ENCODE measurements at places on chromosomes 11 and 22. TPM values are rescaled to one million over a fixed set of nuclear protein-coding genes. Genes with fewer than 3 reads are reported as not detected.

Gene DERL3
- total RNA-seq, result not detected

Gene CCDC83
- total RNA-seq, result not detected

DNA sequence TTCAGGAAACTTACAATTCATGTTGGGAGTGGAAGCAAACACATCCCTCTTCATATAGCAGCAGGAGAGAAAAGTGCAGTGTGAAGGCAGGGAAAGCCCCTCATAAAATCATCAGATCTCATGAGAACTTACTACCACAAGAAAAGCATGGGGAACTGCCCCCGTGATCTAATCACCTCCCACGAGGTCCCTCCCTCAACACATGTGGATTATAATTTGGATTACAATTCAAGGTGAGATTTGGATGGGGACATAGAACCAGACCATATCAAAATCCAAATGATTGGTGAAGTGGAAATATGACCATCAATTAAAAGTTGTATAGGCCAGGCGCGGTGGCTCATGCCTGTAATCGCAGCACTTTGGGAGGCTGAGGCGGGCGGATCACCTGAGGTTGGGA lies 1268.0 kb downstream of the JRKL start:
- no peak for DNase-seq

Gene BCL2L13
- total RNA-seq, result 38.6 TPM

- no peak for DNase-seq
Observed at GRCh38 chr11:65648997-65649493, 11.1 kb downstream of the SIPA1 start.

GRCh38 chr11:64546600-64546999 lies 44.4 kb upstream of the SLC22A12 start:
- no peak for DNase-seq

Gene VSIG10L2
- total RNA-seq, result not detected

DNA sequence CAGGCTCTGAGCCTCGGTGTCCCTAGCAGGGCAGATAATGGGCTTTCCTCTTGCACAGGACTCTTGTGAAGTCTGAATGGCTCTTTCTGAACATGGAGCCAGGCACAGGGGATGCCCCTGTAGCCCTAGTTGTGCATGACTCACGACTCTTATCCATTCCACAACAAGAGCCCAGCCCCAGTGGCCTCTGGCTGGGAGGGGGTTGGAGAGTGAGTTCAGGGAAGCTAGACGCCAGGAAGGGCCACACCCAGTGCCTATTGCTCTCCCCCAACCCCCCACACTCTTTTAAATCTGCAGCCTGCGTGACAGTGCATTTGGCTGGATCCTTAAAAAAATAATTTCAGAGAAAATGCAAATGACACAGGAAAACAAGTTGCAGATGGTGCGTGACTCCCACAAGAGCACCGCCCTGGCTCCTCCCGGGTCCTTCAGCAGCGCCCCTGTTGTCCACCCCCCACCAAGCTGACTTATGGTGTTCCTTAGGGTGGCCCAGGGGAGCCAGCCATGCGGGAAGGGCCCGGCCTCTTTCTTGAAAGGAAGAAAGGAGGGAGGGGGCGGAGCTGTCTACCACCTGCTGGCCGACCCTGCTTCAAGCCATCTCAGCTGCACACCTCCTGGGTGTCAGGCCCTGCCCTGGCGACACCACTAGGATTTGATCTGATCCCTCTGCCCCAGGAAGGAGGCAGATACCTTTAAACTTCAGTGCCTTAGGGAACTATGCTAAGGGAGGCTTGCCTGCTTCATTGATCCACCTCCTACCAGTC lies 74.7 kb downstream of the MN1 start:
- DNase-seq, result no peak

DNA sequence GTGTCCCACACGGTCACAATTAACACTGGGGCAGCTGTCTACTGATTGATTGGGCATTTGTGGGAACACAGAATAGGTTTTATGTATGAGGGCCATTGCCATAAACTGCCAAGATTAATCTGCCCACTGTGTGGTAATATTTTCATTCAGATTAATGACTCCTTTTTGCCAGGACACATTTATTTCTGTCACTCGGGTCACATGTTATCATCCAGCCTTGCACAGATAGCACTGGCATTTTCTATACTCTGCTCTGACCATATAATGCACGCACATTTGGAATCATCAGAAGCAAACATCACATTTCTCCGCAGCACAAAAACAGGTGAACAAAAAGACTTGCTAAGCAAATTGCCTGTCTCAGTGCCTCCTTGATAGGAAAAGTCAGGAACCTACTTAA lies 138.3 kb downstream of the CADM1 start:
- DNase-seq, result no peak

Gene PHOX2A
- total RNA-seq, result not detected

- no peak for DNase-seq
Observed at GRCh38 chr22:35733791-35734516, 16.3 kb downstream of the APOL5 start.

- DNase-seq, result no peak
Observed at GRCh38 chr11:62546929-62547625, 471 bp upstream of the AHNAK start.

GRCh38 chr11:102633385-102634026 lies 8.4 kb upstream of the MMP20 start:
- no peak for DNase-seq

Gene NLRP6
- total RNA-seq, result not detected

Gene CCDC73
- total RNA-seq, result not detected

- DNase-seq, result no peak
Observed at GRCh38 chr11:75725547-75726320, 8.1 kb downstream of the MOGAT2 start.

GRCh38 chr11:69721745-69722144 lies 17.9 kb upstream of the FGF19 start:
- no peak for DNase-seq

- DNase-seq, result no peak
Observed at GRCh38 chr11:71474141-71474770, 21.3 kb downstream of the NADSYN1 start.

DNA sequence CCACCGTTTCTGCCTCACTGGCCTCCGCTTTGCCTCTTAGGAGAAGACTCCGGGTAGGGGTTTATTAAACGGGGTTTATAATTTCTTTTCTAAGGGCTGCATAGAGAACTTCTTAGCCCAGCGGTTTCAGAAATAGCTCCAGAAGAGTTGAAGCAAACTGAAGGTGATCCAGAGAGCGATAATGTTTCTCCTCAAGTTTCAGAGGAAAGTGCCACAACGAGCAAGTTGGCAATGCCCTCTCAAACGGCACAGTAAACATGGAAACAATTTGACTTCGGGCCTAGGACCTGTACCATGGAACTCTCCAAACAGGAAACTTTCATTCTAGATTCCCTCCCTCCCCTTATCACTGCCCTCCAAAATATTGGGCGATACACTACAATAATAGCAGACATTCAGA lies 1.0 kb downstream of the ADSL start:
- no peak for DNase-seq

GRCh38 chr11:72525466-72525865 lies 91.1 kb upstream of the CLPB start:
- no peak for DNase-seq

DNA sequence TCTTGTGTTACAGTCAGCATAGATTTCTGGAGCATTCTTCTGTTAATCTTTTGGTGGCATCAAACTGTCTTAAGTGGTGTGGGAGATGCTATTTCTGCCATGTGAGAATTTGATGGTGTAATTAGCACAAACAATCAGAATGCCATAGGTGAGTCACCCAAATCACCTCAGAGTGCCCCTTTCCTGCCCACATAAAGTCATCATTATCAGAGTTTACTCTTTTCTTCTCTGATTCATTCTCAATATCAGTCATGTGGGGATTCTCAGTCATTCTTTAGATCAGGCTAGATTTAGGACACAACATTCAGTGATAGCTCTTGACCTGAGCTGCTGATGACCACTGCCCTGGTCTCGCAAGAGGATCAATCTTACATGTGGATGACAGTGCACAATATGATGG lies 23.7 kb upstream of the MS4A6A start:
- no peak for DNase-seq

DNA sequence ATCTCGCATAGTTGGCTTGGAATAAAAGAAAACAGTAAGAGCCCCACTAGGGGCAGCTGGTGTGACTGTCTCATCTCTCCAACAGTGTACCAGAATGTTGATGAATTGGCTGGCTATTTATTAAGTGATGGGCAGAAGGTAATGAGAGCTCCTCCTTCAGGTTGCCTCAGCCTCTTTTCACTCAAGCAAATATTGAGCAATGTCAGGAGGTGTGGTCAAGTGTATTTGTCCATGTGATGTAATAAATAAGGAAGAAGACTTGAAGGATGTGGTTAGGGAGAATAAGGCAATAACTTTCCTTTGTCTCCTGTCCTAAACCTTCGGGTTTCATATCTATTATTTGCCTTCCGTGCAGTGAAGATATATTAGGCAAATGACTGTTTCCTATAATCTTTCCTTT lies at the start of gene TCN1:
Gene TCN1 (minus strand): TSS at position 91 of the 400 bp plus-strand sequence. CDS start 17 bp downstream, at position 74.
- DNase-seq, result peak; percentile 52

Gene C11orf65
- 1.3 TPM for total RNA-seq

Gene SAA2
- total RNA-seq, result 5.2 TPM

Gene NXPE1
- not detected for total RNA-seq

DNA sequence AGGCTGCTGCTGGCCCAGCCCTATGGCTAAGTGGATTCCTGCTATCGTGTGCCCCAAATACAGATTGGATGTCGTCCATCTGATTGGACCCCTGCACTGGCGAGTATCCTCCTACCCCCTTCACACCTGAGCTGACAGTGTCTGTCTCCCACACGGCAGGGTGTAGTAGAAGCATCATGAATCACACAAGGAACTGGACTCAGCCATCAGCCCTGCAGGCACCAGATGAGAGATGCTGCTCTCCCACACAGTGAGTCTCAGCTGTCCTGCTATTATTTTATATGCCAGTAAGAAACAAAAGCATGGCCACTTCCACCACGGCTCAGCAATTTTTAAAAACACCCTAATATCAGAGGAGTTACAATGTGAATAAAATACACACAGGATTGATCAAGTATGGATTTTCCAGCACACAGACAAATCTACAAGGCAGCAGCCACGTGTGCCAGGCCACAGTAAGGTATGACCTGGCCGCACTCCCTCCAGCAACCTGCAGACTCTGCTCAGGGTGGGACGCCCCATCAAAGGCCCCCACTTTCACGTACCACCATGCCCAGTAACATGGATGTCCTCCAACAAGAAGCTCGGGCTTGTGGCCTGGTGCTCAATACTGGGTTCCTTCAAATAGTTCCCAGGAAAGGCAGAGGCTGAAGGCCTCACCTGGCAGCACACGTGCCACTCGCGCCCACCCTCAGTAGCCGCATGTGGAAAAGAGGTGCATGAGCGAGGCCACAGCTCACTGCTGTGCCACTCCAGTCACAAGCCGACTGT lies 16.4 kb upstream of the SLC25A1 start:
- no peak for DNase-seq

GRCh38 chr22:30825711-30826505 lies 131.2 kb downstream of the OSBP2 start:
- DNase-seq, result no peak

Gene ENTHD1
- not detected for total RNA-seq

Gene TSSK2
- total RNA-seq, result not detected

Gene MS4A12
- total RNA-seq, result not detected

DNA sequence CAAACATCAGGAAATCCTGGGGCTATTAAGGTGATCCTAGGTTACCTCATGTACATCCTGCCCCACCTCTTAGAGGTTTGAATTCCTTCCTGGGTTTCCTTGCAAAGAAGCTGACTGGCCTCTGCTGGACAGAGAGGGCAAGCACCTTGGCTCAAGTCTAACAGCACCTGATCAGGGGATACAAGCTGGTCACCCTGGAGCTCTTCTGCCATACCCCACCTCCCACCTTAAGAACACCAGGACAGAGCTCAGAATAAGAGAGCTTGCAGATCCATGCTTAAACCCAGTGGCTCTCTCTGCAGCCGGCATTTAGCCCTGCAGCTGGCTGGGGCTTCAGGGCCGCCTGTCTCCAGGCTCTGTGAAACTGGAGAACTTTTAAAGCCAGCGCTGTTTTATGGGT lies 386.6 kb upstream of the NARS2 start:
- peak; percentile 15 for DNase-seq

GRCh38 chr11:86588566-86589090 lies 83.8 kb downstream of the ME3 start:
- DNase-seq, result no peak

Gene ABCC8
- total RNA-seq, result 0.39 TPM

Gene C11orf42
- total RNA-seq, result not detected

Gene RAG2
- not detected for total RNA-seq

DNA sequence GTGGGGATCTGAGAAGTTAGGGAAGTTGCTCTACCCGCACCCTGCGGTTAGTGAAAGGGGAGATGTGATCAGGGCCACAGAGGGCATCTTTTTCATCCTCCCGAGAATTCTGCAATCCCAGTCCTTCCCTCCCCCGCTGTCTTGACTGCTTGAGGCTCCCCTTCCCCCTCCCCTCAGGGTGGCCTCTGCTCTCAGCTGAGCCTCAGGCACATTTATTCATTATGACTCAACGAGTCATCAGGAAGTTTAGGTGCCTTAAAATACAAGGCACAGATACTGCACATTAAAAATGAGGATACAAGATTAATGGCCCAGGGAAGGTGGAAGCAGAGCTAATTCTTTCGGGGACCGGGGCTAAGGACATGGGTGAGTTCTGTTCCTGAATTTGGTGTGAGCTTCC lies 104.0 kb downstream of the CACNA1I start:
- DNase-seq, result no peak

- DNase-seq, result no peak
Observed at GRCh38 chr22:35622191-35622913, 5.2 kb upstream of the MB start.

Gene CNTF
- total RNA-seq, result 2.3 TPM

DNA sequence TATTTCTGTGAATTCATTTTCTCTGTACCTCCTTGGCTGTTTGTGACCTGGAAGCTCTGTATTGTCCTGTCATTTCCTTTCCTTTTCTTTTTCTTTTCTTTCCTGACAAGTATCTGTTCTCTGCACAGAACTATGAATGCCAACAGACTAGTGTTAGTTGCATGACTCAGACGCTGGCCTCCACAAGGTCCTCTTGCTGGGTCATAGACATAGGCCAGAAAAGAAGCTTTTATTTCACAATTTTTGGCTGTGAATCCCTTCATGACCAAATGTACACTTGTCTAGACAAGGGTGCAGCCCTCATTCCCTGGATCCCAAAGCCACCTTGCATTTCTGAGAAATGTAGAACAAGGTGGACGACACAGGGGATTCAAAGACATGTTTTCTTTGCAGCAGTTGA lies 104.1 kb upstream of the MTNR1B start:
- DNase-seq, result no peak

GRCh38 chr11:64650923-64651523 lies 60.0 kb downstream of the SLC22A12 start:
- peak; percentile 13 for DNase-seq

- no peak for DNase-seq
Observed at GRCh38 chr11:98194611-98195010, 826.1 kb upstream of the CNTN5 start.

DNA sequence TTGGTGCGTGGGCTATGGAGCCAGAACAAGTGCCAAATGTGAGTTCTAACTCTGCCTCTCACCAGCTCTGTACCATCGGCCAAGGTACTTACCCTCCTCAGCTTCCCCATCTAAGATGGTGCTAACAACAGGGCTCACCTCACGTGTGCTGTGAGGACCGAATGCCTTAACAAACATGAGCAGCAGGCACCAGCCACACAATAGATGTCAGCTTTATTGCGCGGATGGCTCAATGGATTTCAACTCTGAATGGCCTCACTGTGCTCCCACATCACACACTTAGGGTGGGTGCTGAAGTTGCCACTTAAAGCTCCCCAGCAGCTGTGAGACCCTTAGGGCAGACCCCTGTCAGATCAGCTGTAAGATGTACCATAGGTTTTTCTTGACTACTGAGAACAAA lies 24.1 kb downstream of the RELT start:
- no peak for DNase-seq
